T-helper 2 cell treated with Interferon-gamma antibody and Interleukin-4, amounts not matched to agents 100 ng/mL and 5 ng/mL, for 36 hours (primary cell): ENCODE measurements at places on chromosomes 13 and 19. TPM values are rescaled to one million over a fixed set of nuclear protein-coding genes. Genes with fewer than 3 reads are reported as not detected.

Gene RNF17
- not detected in 2 replicates for total RNA-seq

Gene PLK5
- total RNA-seq, result 0.07 TPM in 1 of 2 replicates, not detected in the other

Gene CYP2A7
- total RNA-seq, result not detected in 2 replicates

Gene PCSK4
- total RNA-seq, result 1.3 and 2.2 TPM in 2 replicates

Gene C19orf18
- total RNA-seq, result 0.30 and 0.34 TPM in 2 replicates

Gene SLC10A2
- total RNA-seq, result not detected in 2 replicates

Gene TDRD12
- 0.07 and 0.16 TPM in 2 replicates for total RNA-seq

Gene GNA15
- total RNA-seq, result 83.0 and 83.6 TPM in 2 replicates

Gene NCAN
- 0.48 TPM in 1 of 2 replicates, not detected in the other for total RNA-seq

Gene MARK4
- 20.0 and 20.4 TPM in 2 replicates for total RNA-seq

Gene IRGC
- not detected in 2 replicates for total RNA-seq

Gene ZNF792
- 13.7 and 14.8 TPM in 2 replicates for total RNA-seq

Gene GAPDHS
- not detected in 2 replicates for total RNA-seq

Gene ZFP28
- total RNA-seq, result 2.0 and 2.3 TPM in 2 replicates

Gene LYL1
- 7.0 and 8.8 TPM in 2 replicates for total RNA-seq

Gene CAMSAP3
- total RNA-seq, result 0.11 and 0.16 TPM in 2 replicates

Gene CDADC1
- total RNA-seq, result 11.1 and 13.5 TPM in 2 replicates

Gene IFI30
- total RNA-seq, result 60.7 and 61.5 TPM in 2 replicates

Gene LGALS14
- not detected in 2 replicates for total RNA-seq

Gene ELANE
- total RNA-seq, result not detected in 2 replicates

Gene ZNF560
- not detected in 2 replicates for total RNA-seq

Gene MZF1
- 26.5 and 26.7 TPM in 2 replicates for total RNA-seq

Gene KASH5
- total RNA-seq, result 0.23 and 0.43 TPM in 2 replicates

Gene GPC5
- total RNA-seq, result not detected in 2 replicates

Gene PTH2
- total RNA-seq, result not detected in 2 replicates

Gene SNRPA
- total RNA-seq, result 163 TPM in 2 replicates

Gene TPTE2
- total RNA-seq, result 0.14 TPM in 1 of 2 replicates, not detected in the other

Gene RFPL4AL1
- not detected in 2 replicates for total RNA-seq

Gene TNNT1
- 0.34 and 0.48 TPM in 2 replicates for total RNA-seq

Gene NKPD1
- total RNA-seq, result 0.18 and 0.36 TPM in 2 replicates

Gene ZNF540
- total RNA-seq, result 0.41 and 0.64 TPM in 2 replicates

Gene CLIP3
- total RNA-seq, result 3.0 and 5.1 TPM in 2 replicates

Gene SOX1
- total RNA-seq, result not detected in 2 replicates

Gene PSENEN
- total RNA-seq, result 42.0 and 45.5 TPM in 2 replicates

Gene WDR88
- total RNA-seq, result not detected in 2 replicates

Gene ENOX1
- total RNA-seq, result not detected in 2 replicates

Gene KMT2B
- 60.0 and 62.6 TPM in 2 replicates for total RNA-seq

Gene KLK14
- total RNA-seq, result 0.64 and 0.80 TPM in 2 replicates

Gene ZFP36
- 74.0 and 79.7 TPM in 2 replicates for total RNA-seq

Gene BRCA2
- 24.7 and 25.3 TPM in 2 replicates for total RNA-seq

Gene CYSLTR2
- total RNA-seq, result 3.3 and 3.7 TPM in 2 replicates

Gene ZNF175
- 10.2 and 12.0 TPM in 2 replicates for total RNA-seq

Gene FFAR2
- not detected in 2 replicates for total RNA-seq

Gene RXFP2
- not detected in 2 replicates for total RNA-seq

Gene ZNF567
- total RNA-seq, result 8.9 and 9.2 TPM in 2 replicates

Gene SPTBN4
- 0.20 and 0.57 TPM in 2 replicates for total RNA-seq
